NCI-H1694 (cell line): ENCODE measurements at places on chromosomes 3 and 15.

DNA sequence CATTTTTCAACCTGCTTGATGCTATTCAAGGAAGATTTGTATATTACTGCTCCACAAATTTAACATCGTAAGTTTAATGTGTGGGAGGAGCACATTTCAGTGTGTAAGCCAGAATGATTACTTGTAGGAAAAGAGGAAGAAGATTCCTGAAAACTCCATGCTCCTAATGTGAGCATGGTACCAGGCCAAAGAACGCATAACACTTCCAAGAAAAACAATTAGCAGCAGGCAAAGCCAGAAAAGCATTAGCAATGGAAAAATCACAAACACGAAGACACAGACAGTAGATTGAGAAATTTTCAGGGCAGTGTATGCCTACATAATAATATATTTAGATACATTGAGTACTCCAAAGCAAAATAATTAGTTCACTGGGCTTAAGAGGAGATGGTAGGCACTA lies 96.6 kb upstream of the CBLB start:
- no peak for DNase-seq

DNA sequence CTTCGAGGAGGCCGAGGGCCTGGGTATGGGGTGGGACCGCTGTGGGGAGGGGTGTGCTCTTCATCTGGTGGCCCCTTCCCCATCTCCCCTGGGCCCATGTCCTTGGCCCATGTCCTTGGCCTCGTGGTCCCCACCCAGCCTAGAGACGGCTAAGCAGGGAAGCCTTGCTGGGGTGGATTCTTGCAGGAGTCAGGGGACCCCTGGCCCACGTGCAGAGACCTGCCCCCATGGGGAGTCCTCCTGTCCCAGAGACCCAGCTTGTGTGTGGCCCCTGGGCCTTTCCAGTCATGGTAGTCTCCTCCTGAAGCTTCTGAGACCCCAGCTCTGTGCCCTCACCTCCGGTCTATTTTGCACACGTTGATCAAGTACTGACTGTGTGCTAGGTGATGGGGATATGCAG lies 97.4 kb downstream of the TBC1D2B start:
- DNase-seq = no peak

DNA sequence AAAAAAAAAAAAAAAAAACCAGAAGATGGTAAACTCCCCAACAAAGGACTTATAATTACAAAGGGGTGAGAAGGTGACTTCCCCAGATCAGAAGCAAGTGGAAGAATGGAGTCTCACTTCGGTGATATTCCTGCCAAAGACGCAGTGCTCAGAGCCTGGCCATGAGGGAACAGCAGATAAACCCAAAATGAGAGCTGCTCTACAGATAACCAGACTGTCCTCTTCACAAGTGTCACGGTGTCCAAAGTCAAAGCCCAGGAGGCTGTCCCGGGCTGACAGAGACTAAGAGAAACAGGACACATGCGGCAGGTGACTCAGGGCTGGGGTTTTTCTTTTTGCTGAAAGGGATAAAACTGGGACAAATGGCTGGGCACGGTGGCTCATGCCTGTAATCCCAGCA lies 48.8 kb downstream of the HMCES start:
- no peak for DNase-seq

GRCh38 chr3:170128977-170129431 lies 52.5 kb downstream of the PHC3 start:
- DNase-seq = no peak

DNA sequence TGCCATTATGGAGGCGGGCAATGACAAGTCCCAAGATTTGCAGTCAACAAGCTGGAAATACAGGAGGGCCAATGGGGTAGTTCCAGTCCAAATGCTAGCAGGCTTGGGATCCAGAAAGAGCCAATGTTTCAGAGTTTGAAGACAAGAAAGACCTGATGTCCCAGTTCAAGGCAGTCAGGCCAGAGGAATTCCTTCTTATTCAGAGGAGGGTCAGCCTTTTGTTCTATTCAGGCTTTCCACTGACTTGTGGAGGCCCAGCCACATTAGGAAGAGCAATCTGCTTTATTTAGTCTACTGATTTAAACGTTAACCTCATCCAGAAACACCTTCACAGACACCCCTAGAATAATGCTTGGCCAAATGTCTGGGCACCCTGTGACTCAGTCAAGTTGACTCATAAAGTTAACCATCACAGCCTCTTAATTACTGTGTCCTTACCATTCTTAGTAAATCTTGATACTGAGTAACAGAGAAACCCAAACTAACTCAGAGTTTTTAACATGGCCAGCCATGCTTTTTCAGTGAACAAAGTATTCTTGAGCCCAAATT lies 50.9 kb upstream of the NPHP3 start:
- DNase-seq = no peak

DNA sequence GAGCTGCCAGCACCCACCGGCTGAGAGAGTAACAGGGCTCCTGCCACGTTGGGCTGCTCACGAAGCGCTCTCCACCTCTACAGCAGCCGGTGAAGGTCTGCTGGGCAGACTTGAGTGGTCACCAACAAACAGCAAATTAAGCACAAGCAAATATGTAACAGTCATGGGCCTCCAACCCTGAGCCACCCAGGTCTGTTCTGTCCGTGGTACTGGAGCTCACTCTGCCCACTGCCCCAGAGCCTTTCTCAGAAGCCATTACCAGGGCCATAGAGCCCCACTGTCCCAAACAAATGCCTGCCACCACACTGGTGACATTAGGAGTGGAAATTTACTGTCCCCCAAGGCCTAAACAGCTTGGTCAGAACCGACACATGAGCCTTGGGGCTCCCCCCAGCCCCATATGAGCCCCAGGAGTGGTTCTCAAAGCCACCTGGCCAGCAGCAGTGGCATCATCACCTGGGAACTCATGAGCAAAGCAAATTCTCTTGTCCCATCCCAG lies 56.6 kb downstream of the LRIG1 start:
- DNase-seq = no peak

GRCh38 chr3:25144430-25144829 lies 283.6 kb upstream of the RARB start:
- no peak for DNase-seq

- peak; percentile 16 for DNase-seq
These were observed 11.4 kb downstream of the SKIL start for GRCh38 chr3:170368921-170369320.

- no peak for DNase-seq
These were observed at the start of gene PTX3 for GRCh38 chr3:157436583-157437291. TSS of gene PTX3 (plus strand) at chr3:157436850. CDS start at chr3:157436934, 84 bp downstream.

- no peak for DNase-seq
These were observed 11.0 kb upstream of the ADCY5 start for GRCh38 chr3:123459862-123460261.
